ENCODE measurements at places on chromosomes 12 and 14.

- no peak for DNase-seq
Observed at GRCh38 chr14:61587081-61587713, 108.1 kb upstream of the HIF1A start.

GRCh38 chr12:113062502-113063395, 6.2 kb downstream of the DTX1 start:
- no peak for DNase-seq

- no peak for DNase-seq
Observed at GRCh38 chr12:92886131-92886530, 43.0 kb downstream of the EEA1 start.

DNA sequence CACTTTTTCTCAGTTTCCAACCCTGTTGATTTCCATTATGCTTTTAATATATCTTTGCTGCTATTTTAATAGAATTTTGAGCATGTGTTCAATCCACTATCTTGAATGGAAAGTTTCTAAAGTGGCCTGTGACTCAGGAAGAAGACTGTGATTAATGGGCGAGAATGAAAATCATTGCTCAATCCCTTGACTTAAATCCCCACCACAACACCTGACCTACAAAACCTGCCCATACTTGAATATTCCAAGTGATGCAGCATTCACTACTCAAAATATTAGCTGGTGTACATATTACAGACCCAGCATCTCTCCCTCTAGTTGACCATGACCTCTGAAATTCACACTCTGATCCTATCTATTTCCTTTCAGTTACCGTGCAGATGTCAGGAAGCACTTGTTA, 1.3 kb upstream of the OAS3 start:
- no peak for DNase-seq

DNA sequence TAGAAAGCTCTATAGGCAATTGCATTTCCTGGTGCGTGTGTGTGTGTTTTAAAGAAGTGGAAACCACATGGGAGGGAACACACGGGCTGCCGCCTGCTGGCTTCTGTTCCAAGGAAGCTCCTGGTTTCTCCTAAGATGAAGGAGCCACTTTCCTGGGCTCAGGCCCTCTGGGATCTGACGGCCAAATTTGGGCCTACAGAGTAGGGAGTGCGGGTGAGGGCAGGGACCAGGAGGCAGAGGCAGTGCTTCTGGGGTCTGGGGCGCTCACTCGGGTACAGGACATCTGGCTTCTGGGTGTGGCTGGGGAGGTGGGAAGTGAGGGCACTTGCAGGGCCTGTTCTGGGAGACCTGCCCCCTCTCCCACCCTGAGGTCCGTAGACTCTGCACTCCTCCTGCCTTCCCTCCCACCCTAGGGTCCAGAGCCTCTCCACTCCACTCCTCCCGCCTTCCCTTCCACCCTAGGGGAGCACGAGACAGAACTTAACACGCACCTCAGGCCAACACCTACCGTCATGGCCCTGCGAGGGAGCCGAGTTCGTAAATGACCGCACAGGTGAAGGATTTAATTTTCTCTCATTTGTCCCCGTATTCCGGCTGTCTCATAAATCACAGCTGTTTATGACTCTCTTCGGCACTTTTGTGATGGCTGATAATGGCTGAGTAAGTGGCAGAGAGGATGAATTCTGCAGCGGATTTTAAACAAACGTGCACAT, 127.7 kb downstream of the KIF26A start:
- no peak for DNase-seq

GRCh38 chr12:697481-697880, 34.2 kb upstream of the NINJ2 start:
- DNase-seq, result no peak

DNA sequence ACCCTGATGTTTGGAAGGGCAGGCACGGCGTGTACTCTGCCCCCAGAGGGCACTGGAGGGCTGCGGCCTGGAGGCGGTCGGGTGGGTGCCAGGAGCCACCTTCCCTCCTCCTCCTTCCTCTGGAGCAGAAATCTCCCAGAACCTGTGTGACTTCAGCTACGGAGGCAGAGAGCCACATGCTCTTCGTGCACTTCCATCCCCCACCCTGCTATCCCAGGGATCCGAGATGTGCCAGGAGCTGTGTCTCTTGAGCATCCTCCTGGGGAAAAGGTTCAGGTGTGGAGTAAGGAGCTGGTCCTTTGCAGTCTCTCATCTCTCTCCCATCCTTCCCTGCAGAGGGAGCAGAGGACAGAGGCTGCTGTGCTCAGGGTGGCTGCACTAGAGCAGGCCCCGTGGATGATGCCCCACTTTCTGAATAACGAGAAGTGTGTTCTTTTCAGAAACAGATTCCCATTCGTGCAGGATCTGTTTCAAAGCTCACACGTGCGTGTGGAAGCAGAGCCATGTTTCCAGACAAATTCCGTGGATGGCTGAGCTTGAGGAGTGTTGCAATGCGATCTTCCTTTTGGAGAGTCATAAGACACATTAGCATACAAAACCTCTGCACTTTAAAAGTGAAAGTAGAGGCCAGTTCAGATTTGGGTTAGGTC, 162.9 kb downstream of the ADGRD1 start:
- DNase-seq, result no peak

GRCh38 chr14:59137256-59137655, 51.2 kb upstream of the DAAM1 start:
- no peak for DNase-seq

DNA sequence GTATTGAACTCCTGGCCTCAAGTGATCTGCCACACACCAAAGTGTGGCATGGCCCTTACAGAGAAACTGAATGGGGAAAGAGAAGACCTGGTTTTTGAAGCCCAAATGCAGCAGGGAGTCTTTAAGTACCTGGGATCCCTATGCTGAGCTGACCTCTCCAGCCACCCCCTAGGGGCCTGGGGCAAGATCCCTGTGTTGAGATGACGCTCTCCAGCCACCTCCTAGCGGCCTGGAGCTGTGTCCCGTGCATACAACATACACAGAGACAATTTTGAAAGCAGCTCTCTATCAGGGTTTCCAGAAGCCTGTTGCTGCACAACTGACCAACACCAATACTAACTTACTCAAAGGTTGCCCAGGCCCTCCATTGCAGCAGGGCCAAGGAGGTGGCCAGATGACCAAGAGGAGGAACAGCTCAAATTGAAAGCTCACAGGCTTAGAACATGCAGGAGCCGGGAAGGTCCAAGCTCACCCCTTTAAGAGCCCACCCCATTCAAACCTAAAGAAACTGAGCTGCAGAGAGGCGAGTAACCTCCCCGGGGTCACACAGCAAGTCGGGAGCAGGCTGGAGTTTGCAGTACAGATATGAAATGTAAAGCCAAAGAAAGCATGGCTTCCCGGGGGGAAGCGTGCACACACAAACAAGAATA, 31.5 kb downstream of the TTC7B start:
- DNase-seq, result no peak

DNA sequence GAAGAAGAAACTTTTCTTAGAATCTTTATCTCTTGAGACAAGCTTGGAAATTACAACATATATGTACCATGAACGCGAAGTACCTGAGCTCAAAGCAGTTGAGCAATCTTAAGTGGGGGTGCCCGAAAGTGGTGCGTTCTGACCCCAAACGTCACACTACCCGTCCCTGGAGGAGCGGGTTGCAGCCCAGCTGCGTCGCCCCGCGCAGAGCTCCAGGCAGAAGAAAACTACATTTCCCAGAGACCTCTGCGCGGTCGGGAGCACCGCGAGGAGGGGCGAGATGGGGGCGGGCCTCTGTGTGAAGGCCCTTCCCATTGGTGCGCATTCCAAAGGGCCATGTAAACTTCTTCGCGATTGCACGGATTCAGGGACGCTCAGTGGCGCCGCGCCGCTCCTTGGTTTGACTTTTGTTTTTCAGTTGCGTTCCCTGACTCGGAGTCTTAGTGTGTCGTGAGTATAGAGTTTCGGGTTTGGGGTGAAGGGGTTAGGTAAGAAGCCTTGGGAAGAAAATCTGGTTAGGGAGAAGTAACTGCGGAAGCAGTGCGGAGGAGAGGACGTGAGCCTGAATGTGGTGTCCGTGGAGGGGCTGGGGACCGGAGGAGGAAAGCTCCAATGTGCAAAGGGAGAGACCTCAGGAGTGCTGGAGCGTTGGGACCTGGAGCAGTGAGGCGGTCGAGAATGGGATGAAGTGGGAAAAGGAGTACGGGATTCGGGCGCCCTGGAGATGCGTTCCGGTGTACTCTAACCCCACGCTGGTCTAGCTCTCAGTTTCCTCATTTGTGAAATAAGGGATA, at the start of gene CCDC77:
Gene CCDC77, plus strand, starts transcription at position 410 of the 794 bp plus-strand sequence. CDS start 7,740 bp downstream, outside the sequence.
- DNase-seq, result peak; percentile 85

- DNase-seq, result no peak
Observed at GRCh38 chr12:63949902-63950301, 105.4 kb downstream of the SRGAP1 start.

- no peak for DNase-seq
Observed at GRCh38 chr14:32694795-32695449, 243.8 kb upstream of the NPAS3 start.

DNA sequence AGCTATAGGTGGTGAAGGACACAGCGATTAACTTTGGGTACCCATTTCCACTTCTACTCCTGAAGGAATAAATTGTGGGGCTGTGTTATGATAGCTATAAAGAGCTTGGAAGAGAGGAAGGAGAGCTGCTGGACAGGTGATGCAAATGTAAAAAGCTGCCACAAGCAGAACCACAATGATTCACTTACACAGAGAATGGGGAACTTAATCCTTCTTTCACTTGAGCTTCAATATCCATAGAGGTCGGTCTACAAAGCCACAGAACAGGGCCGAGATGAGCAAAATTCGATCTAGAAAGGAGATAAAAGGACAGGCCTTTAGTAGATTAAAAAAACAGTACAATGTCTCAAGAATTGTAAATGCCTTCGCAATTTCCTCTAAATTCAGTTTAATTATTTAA, 831.1 kb downstream of the LRFN5 start:
- no peak for DNase-seq

DNA sequence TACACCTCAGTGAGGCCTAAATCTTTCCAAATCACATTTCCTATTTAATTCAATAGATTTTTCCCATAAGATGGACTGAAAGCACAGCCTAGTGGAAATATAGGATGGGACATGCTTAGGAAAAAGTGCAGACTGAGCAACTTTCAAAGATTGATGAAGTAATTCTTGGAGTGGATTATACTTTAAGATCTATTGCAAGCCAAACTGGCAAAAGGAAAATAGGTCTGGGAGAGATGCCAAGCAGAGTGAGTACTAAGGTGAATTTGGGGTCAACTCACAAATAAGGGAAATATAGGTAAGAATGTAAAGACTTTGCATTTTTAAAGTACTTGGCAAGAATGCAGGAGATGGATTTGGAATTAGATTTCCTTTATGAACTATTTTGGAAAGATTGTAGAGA, 170.2 kb upstream of the FOXG1 start:
- no peak for DNase-seq

DNA sequence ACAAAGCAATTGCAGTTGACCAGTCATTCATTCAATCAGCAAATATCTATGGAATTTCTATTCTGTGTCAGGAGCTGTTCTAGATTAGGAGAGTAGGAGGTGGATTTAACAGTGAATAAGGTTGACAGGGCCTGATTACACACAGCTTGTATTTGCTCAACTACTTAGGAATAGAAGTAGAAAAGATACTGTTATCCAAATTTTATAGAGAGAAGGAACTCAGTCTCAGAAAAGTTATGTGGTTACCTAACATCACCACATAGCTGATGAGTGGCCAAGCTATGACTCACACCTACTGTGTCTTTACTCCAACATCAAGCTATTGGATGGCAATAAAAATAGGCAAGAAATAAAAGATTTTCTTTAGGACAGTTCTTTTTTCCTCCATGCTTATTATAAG, 374.8 kb downstream of the RMST start:
- DNase-seq, result no peak

GRCh38 chr12:34403706-34404376, 381.5 kb downstream of the ALG10 start:
- DNase-seq, result no peak

GRCh38 chr12:4595881-4596280, 33.9 kb downstream of the DYRK4 start:
- no peak for DNase-seq

DNA sequence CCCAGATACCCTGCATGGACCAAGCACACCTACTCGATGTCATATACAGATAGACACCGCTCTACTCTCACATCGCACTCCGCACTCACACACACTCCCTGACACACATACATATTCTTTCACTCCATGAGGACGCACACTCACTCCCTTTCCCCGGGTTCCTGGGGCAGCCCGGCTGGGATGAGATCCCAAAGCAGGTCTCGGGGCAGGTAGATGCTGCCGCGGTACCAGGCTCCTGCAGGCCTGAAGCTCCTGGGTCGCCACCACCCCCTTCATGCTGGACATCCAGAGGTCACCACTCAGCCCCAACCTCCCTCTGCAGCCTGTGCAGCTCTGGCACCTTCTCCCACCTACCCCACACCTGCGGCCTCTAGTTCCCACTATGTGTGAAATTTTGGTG, 2.3 kb downstream of the C1QL4 start:
- no peak for DNase-seq

DNA sequence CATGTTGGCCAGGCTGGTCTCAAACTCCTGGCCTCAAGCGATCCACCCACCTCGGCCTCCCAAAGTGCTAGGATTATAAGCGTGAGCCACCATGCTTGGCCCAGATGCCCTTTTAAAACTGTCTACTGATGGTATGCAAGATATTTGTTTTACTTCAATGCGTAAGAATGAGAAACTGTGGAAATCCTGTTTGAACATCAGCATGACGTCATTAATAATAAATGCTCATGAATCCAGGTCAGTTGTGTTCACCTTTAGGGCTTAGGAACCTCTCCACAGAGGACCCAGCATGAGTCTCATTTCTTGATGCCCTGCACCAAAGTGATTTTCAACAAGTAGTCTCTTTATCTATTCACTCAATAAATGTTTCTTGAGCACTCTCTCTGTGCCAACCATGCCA, 34.5 kb upstream of the FOS start:
- DNase-seq, result no peak

- no peak for DNase-seq
Observed at GRCh38 chr14:92413379-92413778, 90.4 kb downstream of the SLC24A4 start.

GRCh38 chr12:46958599-46959290, 120.7 kb upstream of the PCED1B start:
- no peak for DNase-seq

DNA sequence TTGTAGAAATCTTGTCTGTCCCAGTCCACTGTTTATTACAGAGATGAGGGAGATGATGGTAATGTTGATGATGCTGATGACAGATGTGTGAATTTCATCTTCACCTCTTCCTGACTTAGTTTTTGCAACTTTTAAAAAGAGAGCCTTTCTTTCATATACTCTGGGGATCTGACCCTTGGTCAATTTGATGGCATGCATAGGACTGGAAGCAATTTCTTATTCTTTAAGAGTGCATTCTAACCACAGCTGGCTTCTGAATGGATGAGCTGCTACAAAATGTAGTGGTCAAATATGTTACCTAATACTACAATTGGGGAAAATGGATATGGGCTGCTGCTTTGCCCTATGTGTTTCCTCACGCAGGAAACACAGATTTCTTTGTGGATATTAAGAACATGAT, 80.8 kb downstream of the MYRFL start:
- DNase-seq, result no peak

Data from stimulated activated CD4-positive, alpha-beta T cell treated with anti-CD3 and anti-CD28 coated beads, Interleukin-4, amount 100 ng/mL, for 48 hours (primary cell).